Right renal pelvis (tissue), 4 donors: ENCODE measurements at places on chromosomes 4 and X.

DNA sequence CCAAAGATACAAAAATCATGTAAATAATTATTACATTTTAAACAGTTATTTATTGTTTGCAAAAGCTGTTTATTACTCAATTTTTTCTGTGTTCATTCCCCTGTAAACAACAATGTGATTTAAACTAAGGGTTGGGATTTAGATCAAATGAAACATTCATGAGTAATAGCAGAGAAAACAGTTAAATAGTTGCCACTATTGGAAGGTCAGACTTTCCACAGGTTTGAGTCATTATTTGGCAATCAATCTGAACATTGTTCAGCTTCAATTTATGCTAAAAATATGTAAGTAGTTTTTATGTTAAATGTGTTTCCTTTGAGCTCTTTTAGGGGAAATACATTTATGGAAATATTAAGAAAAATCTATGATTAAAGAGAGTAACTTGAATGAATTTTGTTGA is 144.9 kb downstream of the STIM2 start:
- no peak for DNase-seq

DNA sequence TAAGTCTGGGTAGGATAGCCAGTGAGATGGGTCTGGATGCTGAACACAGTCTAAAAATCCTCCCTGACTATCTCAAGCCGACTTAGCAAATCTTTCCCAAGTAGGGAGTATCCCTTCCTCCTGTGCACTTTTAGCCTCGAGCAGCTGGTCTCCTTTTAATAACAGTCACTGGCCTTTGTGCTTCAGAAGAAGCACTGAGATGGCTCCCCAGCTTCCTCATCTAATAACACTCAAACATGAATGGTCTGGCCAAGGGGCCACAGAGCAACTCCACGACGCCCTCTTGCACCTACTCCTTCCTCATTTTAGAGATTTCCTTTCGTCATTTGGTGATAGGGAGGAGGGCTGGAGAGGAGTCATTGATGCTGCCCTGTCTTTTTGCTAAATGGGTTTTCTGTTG is 78.8 kb upstream of the TMEM150C start:
- DNase-seq = no peak

DNA sequence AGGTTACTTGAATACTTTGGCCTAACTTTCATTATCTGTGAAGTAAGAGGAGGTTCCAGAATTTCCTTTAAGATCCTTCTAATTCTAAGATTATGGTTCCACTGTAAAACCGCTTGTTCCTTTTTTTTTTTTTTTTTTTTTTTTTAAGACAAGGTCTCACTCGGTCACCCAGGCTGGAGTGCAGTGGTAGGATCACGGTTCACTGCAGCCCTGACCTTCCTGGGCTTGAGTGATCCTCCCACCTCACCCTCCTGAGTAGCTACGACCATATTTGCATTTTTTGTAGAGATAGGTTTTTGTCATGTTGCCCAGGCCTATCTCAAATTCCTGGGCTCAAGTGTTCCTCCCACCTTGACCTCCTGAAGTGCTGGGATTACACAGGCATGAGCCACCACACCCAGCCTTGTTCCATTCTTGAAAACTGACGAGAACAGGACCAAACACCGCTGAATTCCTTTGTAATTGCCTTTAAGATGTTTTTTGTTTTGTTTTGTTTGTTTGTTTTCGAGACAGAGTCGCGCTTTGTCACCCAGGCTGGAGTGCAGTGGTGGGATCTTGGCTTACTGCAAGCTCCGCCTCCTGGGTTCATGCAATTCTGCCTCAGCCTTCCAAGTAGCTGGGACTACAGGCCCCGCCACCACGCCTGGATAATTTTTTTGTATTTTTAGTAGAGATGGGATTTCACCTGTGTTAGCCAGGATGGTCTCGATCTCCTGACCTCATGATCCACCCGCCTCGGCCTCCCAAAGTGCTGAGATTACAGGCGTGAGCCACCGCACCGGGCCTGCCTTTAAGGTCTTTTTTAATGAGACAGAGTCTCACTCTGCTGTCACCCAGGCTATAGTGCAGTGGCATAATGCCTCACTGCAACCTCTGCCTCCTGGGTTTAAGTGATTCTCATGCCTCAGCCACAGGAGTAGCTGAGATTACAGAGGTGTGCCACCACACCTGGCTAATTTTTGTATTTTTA is 6.8 kb downstream of the PDS5A start:
- no peak for DNase-seq

GRCh38 chr4:37749398-37749988 is 63.3 kb upstream of the RELL1 start:
- DNase-seq = no peak

- no peak for DNase-seq
Observed at GRCh38 chrX:19514791-19515614, at the start of gene MAP3K15. TSS of gene MAP3K15 (minus strand) at chrX:19515508. CDS start at chrX:19515261, 247 bp downstream.

DNA sequence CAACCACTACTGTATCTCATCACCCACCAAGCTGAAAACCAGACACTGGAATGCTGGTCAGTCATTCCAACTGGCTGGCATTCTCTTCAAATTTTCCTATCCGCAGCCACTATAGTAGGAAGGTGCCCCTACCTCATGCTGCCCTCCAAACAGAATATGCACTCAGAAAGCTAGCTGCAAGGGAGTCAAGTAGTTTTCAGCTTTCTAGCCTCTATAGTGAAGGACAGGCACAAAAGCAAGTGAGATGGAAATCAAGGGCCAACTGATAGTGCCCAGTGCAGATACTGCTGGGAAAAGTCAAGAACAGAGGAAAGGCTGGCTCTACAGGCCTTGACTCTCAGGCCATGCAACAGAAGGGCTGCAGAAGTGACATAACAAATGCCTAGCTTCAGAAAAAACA is 47.2 kb downstream of the BCOR start:
- no peak for DNase-seq

DNA sequence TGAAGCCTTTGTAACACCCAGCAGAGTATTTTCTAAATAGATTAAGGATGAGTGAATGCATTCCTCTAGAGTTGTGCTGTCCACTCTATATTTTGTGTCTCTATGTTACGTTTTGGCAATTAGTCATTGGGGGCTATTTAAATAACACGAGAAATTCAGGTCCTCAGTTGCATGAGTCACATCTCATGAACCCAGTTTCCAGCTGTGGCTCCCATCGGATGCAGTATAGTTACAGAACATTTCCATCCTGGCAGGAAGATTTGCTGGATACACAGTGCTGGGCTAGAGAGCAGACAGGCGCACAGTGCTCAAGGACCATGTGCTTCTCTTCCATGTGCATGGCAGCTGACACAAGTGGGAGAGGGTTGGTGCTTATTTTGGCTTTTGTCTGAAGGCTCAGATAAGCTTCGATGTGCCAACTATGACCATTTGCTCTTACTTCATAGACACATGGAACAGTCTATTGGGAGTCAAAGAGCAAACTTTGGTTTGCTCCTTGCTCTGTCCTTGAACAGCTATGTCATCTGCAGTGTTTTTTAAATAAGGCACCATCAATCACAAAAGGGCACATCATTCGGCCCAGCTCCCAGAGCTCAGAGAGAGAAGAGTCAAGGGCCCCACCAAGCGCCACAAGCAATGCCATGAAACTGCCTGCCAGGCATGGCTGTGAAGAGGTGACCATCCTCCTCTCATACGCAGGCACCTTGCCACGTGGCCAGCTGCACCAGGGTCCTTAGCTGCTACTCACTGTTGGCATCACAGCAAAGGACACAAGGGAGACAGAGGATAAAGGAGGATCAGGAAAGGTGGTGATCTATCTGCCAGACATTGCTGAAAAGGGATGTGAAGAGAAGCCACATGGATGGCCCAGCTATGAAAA is 8.1 kb upstream of the STS start:
- DNase-seq = no peak

DNA sequence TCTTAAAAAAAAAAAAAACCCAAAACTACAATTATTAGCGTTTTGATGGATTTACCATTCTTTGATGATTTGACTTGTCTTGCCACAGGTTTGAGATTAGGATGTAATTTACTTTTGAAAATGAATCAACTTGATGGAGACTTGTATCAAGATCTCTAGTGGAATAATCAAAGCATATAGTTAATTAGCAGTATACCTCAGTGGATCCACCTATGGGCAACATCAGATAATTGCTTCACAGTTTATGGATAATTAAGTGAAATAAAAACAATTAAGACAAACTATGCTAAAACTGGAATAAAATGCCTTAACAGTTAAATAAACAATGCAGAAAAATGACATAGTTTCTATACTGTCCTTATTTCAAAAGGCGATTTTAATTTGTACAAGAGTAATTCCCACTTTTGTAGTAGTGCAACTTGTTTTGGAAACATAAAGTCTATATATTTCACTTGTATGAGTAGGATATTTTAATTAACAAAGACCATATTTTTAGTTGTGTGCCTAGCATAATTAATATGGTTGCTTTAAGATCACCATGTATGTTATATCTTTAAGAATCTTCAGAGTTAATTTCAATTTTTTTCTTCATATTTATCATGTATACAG is 4.2 kb downstream of the CPEB2 start:
- DNase-seq = no peak

- DNase-seq = no peak
Observed at GRCh38 chr4:87551361-87551760, 22.2 kb upstream of the SPARCL1 start.

DNA sequence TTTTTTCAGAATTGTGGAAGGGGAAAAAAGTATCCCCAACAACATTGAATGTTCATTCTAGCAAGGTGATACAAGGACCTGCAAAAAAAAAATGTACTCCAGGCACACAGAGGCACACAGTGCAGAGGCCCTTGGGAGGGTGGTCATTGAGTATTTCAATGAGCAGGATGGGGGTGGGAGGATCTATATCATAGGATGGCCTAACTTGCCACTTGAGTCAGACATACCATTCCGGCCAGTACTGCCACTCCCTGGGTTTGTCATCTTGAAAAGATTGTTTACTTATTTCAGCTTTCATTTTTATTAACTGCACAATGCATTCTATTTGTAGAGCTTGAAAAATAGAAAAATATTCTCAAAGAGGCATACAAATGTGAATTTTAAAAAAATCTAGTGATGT is 18.7 kb downstream of the ZNF595 start:
- DNase-seq = no peak
